Daoy (cell line): ENCODE measurements at places on chromosomes 5 and 9. TPM values are rescaled to one million over a fixed set of nuclear protein-coding genes. Genes with fewer than 3 reads are reported as not detected.

ABO gene
- not detected in 2 replicates for total RNA-seq

PRR16 gene
- total RNA-seq, result 1.3 and 3.3 TPM in 2 replicates

OR13D1 gene
- not detected in 2 replicates for total RNA-seq

THBS4 gene
- 3.2 and 6.5 TPM in 2 replicates for total RNA-seq

SHISAL2B gene
- total RNA-seq, result not detected in 2 replicates

SAXO1 gene
- total RNA-seq, result not detected in 2 replicates

GABRA1 gene
- total RNA-seq, result 1.9 and 9.7 TPM in 2 replicates

WDR36 gene
- 47.0 and 52.8 TPM in 2 replicates for total RNA-seq

OR1Q1 gene
- not detected in 2 replicates for total RNA-seq

CCDC180 gene
- total RNA-seq, result 1.3 and 1.9 TPM in 2 replicates

FYB1 gene
- not detected in 2 replicates for total RNA-seq

PRDM9 gene
- total RNA-seq, result not detected in 2 replicates

GRCh38 chr5:170501931-170502330 lies 1.9 kb upstream of the KCNIP1 start:
- no peak for DNase-seq

DNA sequence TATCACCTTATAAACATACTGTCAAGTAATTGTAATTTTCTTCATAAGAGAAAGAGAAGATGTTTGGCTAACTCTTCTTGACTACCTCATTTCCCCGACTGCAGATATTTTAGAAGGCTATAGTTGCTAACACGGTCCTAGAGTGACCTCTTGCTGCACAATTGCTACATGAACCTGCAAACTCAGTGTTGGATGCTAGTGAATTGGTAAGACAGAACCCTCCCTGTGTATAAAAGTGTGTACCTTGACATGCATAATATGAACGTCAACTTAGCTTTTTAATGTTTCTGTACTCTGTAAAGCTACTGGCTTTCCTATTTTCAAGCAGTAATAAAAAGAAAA lies 46.7 kb upstream of the CER1 start:
- DNase-seq, result peak; percentile 2

DNA sequence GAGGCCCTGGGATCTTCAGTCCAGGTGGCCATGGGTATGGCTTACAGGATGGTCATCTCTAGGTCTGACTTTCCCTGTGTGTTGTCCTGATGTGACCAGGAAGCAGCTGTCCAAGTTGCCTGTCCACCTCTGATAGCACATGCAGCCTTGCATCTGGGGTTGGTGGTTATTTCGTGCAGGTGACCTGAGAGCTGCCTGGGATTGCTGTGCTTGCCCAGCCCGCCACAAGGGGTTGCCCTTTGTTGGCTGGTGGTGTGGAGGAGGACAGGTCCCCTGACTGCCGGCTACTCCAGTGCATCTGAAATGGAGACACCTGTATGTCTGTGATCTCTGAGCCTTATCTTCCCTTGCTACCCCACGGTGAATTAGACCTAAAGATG lies 212.6 kb downstream of the ARHGAP26 start:
- DNase-seq, result no peak

- peak; percentile 83 for DNase-seq
Observed at GRCh38 chr9:97046228-97046627, 7.3 kb upstream of the CTSV start.

DNA sequence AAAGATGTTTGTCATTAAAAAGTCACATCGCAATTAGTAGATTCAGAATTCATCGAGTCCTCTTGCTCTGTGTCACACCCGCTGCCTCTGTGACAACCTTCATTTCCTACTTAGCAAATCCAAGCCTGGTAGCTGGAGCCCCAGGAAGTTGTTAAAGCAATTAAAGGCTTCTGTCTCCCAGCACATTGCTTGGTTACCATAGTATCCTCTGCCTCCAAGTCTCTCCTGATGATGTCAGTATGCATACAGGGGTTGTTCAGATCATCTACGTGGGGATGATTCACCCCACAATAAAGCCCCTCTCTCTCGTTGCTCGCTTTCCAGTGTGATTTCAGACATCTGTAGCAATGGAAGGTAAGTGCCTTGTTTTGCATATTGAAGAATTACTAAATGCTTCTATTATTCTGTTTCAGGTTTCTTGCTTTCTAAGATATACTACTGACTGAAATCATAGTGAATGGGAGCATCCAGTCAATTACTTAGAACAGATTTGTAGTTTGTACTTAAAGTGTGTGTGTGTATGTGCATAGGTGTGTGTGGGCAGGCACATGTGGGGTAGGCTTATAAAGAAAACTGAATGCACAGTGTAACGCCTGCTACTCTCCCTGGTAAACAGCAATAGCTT lies 52.9 kb downstream of the PAM start:
- DNase-seq, result peak; percentile 64

DNA sequence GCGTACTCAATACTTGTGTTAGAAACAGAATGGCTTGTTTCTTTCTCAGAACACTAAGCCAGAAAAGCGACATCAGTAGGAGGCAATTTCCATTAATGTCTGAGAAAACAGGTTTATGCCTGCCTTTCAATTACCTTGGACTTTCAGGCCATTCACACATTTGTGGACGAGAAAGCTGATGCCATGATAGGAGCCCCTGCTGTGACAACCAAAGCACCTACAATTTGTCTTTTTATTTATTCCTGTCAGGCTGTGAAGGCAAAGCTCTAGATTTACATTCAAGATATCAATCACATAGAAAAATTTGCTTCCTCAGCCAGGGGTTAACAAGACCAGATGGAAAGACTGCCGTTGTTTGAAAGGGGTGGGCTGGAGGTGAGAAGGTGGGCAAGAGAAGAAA lies 76.2 kb downstream of the C7 start:
- DNase-seq, result no peak

GRCh38 chr5:127785098-127785927 lies 82.1 kb downstream of the CCDC192 start:
- peak; percentile 84 for DNase-seq

DNA sequence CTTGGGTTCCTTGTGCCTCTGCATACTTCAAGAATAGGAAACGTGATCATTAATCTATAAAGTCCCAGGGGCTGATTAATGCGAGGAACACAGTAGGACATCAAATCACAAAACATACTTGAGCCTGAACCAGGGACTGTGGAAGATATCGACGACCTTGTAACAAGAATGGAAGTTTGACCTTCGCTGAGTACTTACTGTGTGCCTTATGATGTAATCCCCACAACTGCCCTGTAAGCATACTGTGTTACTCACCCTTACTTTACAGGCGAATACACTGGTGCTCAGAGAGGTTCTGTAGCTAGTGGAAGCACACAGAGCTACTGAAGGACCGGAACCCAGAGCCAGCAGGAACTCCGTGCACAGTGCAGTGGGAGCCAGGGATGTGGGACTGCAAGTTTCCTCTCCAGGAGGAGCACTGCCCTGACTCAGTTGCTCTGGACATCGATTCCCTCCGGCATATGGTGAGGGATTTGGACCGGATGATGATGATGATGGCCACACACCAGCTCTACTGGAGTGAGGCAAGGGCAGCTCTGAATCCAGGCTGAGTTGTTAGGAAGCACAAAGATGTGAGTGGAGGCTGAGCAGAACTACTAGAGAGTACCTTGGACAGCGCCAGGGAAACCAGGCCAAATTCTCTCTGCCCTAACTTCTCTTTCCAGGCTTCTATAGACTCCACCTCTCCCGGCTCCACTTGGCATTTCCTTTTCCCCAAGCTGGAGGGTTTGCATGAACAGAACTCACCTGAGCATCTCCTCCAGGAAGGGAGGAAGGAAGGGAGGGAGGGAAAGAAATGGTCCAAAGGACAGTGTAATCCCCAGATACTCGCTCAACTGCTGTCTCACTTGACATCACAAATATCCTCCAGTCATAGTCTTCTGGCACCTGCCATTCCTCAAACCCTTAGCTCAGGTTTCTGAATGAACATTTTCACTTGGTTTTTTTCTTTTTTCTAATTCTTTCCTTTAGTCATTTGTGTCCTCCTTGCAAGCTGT lies 1.5 kb upstream of the GABBR2 start:
- DNase-seq, result peak; percentile 54

DNA sequence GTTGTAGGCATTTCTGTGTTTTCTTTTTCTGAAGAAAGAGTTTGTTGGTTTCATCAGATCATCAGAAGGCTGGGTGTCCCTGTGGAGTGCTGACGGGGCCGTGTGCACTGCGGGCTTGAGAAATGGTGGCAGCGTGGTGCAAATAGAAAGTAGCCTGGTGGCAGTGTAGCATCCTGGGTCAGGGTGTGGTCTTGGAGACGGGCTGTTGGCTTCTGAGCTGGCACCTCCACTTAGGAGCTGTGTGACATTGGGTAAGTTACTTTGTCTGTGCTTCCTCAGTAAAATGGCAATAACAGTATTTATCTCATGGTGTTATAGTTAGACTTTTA lies 10.0 kb upstream of the NDST1 start:
- no peak for DNase-seq

GRCh38 chr9:102769307-102769706 lies 225.8 kb upstream of the CYLC2 start:
- no peak for DNase-seq

DNA sequence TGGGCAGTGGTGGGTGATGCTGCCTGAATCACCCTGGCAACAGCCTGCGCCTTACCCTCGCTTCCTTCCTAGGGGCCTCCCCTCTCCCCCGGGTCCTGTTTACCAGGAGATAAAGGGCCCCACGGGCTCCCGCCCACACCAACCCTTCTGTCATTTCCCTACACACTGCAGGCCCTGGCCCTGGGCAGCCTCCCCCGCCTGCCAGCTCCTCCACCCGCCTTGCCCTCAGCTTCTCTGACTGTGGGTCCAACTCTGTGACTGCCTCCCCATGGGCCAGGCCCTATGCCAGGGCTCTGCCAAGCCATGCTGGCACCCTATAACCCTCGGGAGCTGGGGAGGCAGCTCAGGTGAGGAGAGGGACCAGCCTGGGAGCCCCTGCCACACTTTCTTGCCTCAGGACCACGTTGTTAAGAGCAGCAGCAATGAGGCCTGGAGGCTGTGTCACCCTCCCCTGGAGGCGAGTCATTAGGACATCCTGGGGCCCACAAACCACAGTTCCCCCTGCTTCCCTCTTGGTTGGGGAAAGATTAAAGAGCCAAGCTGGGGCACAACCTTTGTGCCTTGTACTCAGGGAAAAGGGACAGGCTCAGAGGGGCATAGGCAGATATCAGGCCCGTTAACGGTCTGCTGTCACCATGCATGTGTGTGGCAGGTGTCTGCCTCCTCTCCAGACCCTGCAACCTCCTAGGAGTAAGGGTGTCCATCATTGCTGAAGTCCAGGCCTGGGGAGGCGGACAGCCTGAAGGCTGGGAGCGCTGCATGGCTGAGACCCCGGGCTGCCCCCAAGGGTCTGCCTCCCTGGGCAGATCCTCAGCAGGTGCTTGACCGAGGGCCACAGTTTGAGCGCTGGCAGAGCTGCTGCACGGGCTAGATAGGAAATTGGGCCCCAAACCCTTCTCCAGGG lies 2.8 kb downstream of the MGAT4B start:
- DNase-seq, result peak; percentile 52

GRCh38 chr5:8500426-8500825 lies 631.5 kb downstream of the MTRR start:
- no peak for DNase-seq

DNA sequence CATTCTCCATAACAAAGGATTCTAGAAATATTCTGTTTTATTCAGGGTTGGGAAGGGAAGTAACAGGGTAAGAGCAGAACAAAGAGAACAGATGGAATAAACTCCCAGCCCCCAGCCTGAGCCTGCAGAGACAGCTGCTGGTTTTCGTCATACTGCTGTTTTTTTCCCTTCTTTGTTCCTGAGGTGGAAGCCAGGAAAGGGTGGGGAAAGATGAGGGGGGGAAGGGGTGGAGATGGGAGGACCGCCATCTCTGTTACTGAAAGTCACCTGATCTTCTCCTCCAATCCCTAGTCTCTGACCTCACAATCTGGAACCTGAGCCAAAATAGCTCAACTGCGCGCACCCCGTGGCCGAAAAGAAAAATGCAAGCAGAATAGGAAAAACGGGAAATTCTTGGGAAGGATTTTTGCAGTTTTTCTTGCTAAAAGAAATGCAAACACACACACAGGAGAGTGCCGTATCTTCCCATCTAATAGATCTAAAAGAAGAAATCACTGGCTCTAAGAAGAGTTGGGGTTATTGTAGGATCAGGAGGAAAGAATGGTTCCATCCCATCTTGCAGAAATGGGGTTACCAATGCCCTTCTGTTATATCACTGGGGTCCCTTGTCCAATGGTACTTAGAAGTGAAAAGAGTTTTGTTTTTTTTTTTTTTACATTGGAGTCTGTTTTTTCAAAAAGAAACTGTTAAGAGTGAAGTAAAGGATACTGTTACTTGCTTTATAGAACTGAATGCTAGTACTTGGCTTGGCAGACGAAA lies 57.9 kb downstream of the DIAPH1 start:
- peak; percentile 93 for DNase-seq

DNA sequence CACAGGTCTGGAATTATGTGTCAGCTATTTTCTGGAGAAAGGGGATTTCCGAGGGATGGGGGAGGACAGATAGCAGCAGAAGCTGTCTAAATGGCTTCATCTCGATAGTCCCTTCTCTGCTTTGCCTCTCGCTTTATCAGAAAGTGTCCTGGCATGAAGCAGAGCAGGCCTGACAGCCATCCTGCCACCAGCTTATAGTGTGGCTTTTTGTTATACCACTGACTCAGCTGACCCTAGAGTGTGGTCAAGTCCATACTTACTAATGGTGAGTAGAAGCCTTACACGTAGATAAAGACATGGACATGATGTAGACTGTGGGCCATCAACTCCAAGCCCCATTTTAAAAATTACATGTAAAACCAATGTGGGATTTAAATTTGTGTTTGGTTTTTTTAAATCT lies 50.0 kb downstream of the RCL1 start:
- DNase-seq, result no peak

GRCh38 chr5:98031926-98032325 lies 741.5 kb upstream of the RGMB start:
- DNase-seq, result no peak

- no peak for DNase-seq
Observed at GRCh38 chr9:86043586-86043985, 55.8 kb downstream of the GOLM1 start.

DNA sequence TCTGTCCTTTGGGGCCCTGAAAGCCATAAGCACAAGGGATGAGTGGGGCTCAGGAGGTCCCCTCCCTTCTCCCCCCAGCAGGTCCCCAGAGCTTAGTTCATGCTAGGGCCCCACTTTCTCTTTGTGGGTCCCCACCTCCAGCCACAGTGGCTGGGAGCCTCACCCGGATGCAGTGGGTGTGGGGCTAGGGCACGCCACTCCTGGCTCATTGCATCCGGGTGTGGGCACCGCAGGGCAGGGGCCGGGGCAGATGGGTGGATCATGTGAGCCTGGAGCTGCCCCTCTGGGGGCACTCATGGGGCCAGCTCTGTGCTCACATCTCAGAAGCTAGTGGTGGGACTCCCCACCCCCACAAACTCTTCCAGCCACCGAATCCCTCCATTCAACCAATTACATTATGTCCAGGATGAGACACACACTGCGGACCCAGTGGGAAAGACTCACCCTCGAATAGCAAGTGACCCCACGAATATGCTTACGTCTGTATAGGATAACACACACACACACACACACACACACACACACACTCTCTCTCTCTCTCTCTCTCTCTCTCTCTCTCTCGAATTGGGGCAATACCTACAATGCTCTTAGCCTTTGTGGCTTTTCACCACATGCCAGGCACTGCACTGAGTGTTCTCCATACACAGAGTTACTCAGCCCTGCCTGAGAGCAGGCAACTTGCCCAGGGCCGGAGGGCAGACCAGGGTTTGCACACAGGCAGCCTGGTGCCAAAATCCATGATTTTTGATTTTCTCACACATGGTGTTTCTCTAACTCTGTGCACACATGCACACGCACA lies 16.8 kb upstream of the PHYKPL start:
- peak; percentile 80 for DNase-seq

GRCh38 chr9:134306636-134307600 lies 19.3 kb upstream of the RXRA start:
- no peak for DNase-seq

- no peak for DNase-seq
Observed at GRCh38 chr9:132192728-132193127, 30.9 kb downstream of the NTNG2 start.
